ENCODE measurements at places on chromosomes 2 and 18.

DNA sequence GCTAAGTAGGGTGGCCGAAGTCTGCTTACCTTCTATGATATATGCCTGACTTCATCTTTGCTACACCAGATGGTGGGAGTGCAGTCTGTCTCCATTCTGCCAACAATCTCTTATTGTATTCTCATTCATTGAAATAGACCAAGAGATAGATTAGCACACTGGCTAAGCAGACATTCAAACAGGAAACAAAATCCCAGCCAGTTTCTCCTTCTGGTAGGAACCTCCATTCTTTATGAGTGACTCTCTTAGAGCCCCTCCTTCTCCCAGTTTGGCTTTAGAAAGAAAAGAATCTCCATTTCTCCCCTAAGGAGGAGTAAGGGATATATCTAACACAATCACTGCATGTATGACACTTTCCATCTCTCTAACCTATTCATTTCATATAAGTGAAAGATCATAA lies 118.9 kb upstream of the COL5A2 start:
- DNase-seq, result no peak

- DNase-seq, result no peak
Observed at GRCh38 chr2:197254776-197255530, 55.6 kb downstream of the ANKRD44 start.

- DNase-seq, result no peak
Observed at GRCh38 chr2:171587567-171587966, 65.3 kb downstream of the CYBRD1 start.

- no peak for DNase-seq
Observed at GRCh38 chr2:37291680-37292079, 33.0 kb downstream of the PRKD3 start.

GRCh38 chr2:222433332-222434173 lies 9.2 kb downstream of the SGPP2 start:
- DNase-seq, result no peak

- DNase-seq, result no peak
Observed at GRCh38 chr2:217402761-217403383, 543.0 kb upstream of the TNP1 start.

DNA sequence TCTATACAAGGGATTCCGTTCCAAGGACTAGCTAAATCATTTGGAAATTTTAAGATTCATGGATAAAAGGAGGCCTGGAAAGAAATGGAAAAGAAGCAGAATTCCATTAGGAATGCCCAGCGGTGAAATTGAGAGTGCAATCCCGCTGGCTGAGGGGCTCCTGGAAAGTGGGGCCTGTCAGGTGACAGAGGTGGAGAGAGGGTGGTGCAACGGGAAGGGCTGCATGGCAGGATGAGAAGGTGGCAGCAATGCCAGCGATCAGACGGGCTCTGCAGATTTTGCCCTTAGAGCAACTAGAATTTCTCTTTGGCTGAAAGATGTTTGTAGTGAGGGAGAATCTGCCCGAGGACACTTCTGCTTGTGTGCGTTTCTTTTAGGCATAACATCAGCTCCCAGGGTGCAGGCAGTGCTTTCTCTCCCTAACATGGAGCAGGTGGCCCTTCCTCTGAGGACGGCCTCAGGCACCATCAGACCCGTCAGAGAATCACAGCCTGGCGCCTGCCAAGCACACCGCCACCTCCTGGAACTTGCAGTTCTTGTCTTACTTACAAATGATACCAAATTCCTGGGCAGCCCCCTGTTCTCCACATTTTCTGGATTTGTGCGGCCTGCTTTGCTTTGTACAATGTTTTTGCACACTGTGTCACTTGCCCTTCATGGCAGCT lies 261.6 kb downstream of the NDUFA10 start:
- no peak for DNase-seq

GRCh38 chr2:196801674-196802261 lies 2.3 kb upstream of the GTF3C3 start:
- no peak for DNase-seq

GRCh38 chr2:69375494-69376353 lies 11.3 kb downstream of the GFPT1 start:
- no peak for DNase-seq

- DNase-seq, result no peak
Observed at GRCh38 chr2:215527736-215528135, 91.9 kb upstream of the FN1 start.

GRCh38 chr2:101930019-101930418 lies 61.7 kb upstream of the IL1R2 start:
- no peak for DNase-seq

DNA sequence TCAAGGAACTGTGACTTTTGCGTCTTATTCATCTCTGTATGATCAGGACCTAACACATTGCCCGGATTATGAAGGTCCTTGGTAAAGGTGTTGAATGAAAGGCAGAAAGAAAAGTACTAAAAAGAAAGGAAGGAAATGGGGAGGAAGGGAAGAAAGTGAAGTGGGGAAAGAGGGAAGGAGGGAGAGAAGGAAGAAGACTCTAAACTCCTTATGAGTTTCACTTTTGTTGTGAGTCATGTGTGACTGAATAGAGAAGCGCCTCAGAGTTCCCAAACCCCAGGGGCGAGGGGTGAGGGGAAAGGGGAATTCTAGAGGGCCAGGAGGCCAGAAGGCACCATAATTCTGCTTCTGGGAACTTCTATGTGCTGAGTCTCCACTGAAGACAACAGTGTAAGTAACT lies 30.9 kb upstream of the OSBPL6 start:
- DNase-seq, result no peak

GRCh38 chr2:218421027-218421426 lies 2.1 kb downstream of the VIL1 start:
- DNase-seq, result no peak

DNA sequence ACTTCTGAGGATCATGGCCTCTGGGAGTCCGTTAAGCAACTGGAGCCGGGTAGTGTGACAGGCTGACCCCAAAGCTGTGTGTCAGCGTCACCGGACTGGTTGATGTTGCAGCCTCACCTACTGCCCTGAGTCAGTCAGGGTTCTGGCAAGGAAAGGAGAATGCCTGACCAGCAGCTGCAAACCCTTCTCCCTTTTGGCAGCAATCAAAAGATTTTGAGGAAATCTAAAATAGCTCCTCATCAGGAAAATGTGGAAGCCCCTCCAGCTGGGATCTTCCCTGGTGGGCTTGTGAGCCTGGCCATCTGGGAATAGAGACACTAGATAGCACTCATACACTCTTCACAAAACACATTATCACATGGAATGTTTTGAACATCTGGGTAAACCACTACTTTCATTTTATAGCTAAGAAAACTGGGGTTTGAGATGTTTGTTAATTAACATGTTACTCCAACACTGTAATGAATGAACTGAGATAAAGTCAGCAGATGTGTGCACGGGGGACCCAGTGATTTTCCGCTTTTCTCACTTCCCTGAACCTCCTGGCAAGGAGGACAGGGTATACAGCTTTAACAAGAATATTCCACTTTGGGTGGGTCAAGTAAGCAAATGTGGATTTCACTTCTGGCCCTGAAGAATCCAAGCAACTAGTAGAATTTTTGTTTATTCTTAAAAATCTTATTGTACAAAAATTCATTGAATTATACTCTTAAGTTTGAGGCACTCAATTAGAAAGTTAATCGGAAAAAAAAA lies 24.7 kb downstream of the CLUL1 start:
- no peak for DNase-seq

- no peak for DNase-seq
Observed at GRCh38 chr2:137192366-137193310, 427.3 kb downstream of the THSD7B start.

DNA sequence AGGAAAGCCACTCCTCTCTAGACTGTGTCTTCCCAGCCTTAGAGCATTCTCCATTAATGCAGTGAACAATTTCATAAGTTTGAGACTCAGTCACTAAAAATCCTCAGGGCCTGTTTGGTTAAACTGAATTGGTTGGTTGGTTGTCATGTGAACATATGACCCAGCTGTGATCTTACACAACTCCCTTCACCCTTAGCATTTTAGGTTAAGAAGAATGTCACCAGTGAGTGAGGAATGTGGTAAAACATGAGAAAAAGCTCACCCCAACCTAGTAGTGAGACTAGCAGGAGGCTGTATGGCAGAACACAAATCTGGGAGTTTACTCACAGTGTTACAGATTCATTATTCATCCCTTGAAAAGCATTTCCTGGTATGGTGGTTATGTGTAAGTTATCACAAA lies 32.4 kb downstream of the LHCGR start:
- DNase-seq, result no peak

DNA sequence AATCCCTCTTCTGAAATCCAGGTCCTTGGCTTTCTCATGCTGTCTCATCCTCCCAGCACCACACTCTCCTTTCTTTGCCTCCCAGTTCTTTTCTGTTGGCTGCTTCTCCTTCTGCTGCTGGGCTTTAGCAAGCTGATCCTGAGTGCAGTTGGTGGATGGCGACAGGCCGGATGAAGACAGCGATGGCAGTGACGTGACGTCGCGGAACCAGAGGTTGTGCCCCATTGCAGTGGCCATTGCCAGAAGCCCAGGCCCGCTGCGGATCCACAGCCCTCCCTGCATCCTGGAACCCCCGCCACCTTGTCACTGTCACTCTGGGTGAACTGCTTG lies 75.2 kb downstream of the EIPR1 start:
- no peak for DNase-seq

- no peak for DNase-seq
Observed at GRCh38 chr18:49628881-49629795, 67.3 kb downstream of the LIPG start.

- no peak for DNase-seq
Observed at GRCh38 chr2:126859631-126860030, 39.1 kb upstream of the TEX51 start.

DNA sequence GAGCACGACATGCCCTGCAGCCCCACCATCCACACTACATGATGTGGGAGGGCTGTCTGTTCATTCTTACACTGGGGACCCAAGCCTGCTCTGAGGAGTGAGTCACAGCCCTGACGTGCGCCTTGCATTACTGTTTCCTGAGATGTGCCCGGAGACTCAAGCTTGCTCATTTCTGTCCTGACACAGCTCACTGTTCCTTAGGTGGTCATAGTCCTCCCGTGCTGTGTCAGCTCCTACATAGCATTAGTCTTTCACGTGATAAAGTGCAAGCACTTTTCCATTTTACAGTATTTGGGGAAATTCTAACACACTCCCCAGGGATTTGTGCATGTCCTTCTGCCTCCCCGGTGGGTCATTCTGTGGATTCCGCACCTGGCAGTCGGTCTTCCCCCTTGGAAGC lies 46.2 kb upstream of the TRIM43B start:
- no peak for DNase-seq
